ENCODE measurements at places on chromosomes 6 and 20.

DNA sequence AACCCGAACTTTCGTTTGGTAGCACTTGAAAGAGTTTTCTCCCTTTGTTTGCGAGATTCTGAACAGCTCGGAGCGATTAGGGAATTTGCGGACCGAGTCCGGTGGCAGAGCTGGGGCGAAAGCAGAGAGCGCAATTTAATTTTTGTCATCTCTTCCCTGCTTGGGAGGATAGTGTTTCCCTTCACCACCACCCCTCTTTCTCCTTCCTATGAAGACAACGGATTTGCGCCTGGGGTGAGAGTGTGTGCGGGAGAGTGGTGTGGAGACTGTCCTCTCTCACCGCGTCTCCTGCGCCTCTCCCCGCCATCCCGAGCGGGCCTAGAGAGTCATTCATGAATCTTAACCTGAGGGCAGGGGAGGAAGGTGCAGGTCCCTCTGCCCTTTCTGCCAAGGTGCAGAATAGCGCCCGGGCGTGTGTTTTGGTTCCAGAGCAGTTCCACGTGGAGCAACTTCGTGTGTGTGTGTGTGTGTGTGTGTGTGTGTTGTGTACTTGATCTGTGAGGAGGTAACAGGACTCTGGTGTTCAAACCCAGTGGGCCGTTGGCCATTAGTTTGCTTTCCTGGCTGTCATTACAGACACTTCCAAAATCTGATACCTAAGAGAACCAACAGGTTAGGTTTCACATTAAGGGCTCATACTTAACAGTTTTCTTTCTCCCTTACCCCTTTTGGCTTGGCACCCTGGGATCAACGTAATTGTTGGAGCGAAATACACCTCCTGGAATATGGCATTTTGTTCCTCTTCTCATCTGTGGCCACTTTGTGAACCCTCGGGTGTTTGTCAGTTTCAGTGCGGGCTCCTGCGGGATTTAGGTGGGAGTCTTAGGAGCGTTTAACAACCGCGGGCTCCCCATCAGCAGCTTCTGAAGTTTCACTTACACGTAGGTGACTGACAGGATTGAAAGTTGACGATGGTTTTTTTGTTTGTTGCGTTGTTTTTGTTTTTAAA lies 1.8 kb downstream of the EYA4 start:
- no peak for DNase-seq

- no peak for DNase-seq
These were observed 2.3 kb downstream of the RBM38 start for GRCh38 chr20:57393321-57394120.

DNA sequence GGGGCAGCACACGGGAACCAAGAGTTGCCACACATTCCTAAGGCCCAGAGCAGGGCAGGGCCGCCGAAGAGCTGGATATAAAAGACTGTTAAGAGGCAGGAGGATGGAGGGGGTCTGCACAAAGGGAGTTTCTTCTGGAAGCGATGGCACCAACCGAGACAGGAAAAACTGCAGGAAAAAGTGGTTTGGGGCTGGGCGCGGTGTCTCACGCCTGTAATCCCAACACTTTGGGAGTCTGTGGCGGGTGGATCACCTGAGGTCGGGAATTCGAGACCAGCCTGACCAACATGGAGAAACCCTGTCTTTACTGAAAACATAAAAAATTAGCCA lies 41.8 kb downstream of the SSR1 start:
- DNase-seq: no peak

- no peak for DNase-seq
These were observed 22.3 kb downstream of the PPP1R16B start for GRCh38 chr20:38827770-38828281.

GRCh38 chr20:22908944-22909343 lies 126.2 kb upstream of the SSTR4 start:
- no peak for DNase-seq
